ENCODE measurements at places on chromosomes 2 and 18.

DNA sequence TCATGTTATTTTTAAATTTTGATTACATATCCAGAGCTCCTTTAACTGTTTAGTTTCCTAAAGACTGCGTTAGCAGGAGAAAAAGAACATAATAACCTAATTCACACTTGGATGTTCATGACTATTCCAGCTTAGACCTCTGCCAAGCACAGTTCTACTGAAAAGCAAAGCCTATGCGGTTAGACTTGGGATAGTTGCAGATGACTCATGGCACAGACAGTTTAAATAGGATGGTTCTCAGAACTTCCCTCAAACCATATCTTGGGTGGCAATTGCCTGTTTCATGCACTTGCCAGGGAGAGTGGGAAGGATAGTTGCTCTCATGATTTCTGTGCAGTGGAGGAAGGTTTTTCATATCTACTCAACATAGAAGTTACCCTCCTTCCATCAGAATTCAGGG lies 149.7 kb upstream of the KLHL29 start:
- DNase-seq: no peak

- peak; percentile 83 for DNase-seq
Observed at GRCh38 chr18:13435586-13436333, 217.2 kb downstream of the LDLRAD4 start.

DNA sequence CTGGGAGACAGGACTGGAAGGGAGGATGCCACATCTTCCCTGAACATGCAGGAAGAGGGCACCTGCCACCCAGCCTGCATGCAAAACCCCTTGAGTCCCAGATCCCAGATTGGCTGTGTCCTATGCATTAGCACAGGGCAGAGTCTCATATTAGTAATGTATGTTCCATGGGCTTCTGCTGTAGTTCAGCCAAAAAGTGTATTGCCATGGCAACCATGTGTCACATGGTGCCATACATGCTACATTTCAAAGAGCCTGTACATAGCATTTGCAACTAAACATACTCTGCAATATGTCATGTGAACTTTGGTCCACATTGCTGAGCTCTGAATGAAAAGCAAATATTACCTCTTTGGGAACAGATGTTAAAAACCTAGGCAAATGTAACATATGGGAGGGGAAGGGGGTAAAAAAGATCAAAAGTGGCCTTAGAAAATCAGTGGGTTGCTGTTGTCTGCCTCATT lies 78.4 kb downstream of the DPP4 start:
- DNase-seq: no peak

DNA sequence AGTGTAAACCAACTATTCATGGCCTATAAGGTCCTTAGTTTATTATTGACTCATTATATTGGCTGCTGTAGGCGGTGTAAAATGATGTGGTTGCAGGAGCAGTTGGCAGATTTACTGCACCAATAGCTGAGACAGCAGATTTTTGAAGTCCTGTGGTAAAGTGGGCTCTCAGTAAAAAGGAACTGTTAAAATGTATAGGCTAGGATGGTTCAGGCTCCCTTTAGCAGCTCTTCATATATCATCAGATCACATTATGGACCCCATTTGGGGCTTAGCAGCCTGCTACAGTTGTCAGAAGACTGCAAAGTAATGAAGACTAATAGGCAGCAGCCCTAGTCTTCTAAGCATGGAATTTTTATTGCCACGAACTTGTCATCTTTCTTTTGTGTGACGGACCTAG lies 27.8 kb downstream of the MTX2 start:
- DNase-seq: no peak

GRCh38 chr2:37786854-37787253 lies 115.4 kb upstream of the CDC42EP3 start:
- peak; percentile 16 for DNase-seq

GRCh38 chr2:178836807-178837206 lies 29.6 kb upstream of the TTN start:
- no peak for DNase-seq

DNA sequence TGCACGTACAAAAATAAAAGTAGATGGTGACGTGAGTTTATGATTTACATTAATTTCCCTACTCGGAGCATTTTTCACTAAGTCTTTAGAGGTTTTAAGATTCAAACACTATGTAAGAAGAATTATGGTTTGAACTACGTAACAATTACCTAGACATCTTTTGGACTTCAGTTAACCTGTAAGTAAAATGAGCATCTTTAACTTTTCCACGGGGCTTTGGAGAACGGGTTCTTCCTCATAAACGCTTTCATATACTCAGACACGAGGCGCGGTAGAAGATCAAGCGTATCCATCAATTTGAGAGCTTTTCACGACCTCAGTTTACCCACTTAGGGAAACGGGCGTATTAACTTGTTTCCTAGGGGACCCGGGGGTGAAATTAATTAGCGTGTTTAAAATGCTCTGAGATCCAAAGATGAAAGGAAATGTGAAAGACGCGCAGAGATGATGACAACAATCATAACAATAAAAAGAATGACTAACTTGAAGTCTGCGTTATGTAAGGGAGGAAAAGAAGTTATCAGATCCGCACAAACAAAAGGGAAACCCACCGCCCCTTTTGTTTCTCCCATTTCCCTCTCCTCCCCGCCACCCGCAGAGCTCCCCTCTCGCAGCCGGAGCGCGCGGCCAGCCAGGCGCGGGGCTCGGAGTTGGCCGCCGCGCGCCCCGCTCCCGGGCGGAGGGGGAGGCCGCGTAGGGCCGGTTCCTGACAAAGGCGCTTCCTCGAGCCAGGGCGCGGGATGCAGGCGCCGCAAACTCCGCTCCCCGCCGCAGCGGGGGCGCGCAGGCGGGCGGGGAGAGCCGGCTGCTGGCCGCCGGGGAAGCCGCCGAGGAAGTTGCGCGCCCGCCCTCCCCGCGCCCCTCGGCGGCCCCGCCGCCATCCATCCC lies 807 bp downstream of the PELI1 start:
- DNase-seq: no peak

GRCh38 chr18:46072376-46072867 lies 362 bp upstream of the PSTPIP2 start:
- DNase-seq: no peak

- no peak for DNase-seq
Observed at GRCh38 chr18:37055137-37055802, 226.3 kb downstream of the KIAA1328 start.

DNA sequence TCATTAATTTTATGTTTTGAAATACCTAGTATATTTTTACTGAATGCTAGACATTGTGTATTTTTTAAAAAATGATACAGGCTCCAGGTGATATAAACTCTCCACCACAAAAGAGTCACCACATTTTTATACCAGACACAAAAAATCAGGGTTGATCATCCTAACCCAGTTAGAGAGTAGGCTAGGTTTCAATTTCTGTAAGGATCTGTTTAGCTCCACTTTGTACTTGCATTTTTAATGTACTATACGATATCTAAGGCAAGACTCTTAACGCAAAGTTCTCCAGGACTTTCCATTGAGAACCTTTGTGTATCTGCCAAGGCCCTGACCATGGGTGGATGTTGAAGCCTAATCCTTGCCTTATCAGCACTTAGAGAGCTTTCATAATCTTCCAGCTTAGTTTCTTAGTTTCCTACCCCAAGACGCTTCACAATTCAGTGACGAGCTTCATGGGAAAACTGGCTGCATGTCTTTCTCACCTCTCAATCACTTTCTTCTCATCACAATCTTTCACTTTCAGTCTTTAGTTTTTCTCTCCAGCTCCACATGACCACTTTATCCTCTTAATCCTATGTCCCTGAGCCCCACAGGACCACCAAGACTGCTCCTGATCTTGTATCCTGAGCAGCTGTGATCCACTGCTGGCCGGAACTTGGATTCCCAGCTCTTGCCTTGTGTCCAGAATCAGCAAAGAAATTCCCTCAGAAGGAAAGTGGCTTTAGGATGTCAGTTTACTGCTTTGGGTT lies 635.8 kb downstream of the RNF144A start:
- DNase-seq: no peak

DNA sequence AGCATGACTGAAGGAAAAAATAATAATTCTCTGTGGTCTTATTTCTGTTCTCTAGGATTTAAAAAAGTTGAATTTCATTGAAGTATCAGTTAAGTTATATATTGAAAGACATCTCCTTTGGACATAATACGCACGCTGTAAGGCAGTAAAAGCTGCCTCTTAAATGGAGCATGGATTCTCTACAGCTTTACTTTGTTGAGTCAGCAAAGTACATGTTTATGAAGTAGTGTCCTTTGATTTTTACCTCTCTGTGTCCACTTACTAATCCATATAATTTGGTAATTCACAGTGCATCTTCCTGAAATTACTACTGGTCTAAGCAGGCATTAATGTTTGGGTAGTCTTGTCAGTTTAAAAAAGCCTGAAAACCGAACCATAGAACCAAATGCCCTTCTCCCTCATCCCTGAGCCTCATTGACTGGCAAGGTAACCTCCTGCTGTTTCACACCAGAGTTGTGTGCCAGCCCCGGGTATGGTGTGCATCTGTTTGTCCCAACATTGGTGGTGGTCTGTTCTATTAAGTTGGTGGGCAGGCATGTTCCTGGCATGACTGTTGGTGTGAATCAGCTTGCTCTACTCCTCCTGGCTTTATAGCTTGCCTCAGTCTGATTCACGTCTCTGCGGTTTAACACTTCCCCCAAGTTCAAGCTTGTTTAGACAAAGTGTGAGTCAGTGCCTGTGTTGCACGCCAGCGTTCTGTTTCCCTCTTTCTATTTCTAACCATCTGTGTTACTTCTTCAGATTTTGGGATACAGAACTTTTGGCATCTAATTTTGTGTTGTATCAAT lies 71.0 kb upstream of the ITM2C start:
- DNase-seq: peak; percentile 87

DNA sequence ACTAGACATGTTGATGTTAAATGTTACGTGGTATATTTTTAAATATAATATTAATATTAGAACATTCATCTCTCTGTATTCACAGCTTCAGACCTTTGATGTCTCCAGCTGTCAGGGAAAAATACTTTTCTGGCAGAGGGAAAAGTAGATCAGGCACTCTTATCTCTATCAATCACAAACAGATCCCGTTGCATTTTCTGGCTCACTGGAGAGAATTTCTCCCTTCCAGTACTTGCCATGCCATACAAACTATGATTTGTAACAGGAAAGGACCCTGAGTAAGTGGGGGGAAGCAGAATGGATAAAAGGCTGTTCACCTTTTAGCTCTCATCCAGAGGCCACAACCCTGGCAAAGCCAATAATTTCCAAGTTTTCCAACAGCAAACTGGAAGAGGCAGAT lies 158.0 kb downstream of the TCF4 start:
- peak; percentile 52 for DNase-seq

GRCh38 chr2:119455066-119455718 lies 23.5 kb downstream of the TMEM37 start:
- DNase-seq: peak; percentile 88

- DNase-seq: no peak
Observed at GRCh38 chr2:181798022-181798421, 93.5 kb upstream of the ITPRID2 start.

All from dermis microvascular lymphatic vessel endothelial cell (primary cell).